CD4-positive, alpha-beta T cell treated with Interferon alpha-2 for 1 hour (primary cell): ENCODE measurements at places on chromosomes 7 and 10.

DNA sequence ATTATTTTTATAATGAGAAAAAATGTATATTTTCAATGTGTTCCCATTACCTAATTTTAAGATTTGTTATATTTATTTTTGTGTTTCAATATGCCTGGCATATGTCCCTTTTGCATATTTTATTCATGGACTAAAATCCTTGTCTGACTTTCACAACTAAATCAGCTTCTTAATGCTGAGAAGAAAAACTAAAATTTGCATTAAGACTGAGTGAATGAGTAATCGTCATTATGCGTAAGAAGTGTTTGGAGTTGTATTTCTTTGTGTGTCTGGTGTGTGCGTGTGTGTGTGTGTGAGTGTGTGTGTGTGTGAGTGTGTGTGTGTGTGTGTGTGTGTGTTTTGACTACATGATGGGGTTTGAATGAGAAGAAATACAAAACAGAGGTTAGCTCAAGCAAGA is 201.7 kb upstream of the SP8 start:
- no peak for DNase-seq

GRCh38 chr7:102983602-102984001 is 70.8 kb downstream of the LRRC17 start:
- DNase-seq: no peak

DNA sequence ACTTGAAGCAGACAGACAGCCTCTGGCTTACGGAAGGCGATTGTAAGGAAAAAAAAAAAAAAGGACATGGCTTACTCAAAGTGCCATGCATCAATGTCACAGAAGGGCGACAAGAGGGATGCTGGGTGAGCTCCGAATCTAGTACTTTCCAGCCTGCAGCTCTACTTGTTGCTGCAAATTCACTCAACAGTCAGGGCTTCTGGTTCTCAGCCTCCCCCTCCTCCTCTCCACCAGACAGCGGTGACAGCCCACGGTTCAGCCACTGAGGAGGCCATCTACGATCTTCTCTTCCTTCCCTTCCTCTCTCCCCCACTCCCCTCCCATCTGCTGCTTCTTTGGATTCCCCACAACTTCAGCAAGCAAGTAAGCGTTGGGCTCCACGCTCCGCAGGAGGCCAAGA is 63.5 kb downstream of the PRKAG2 start:
- no peak for DNase-seq

- DNase-seq: no peak
Observed at GRCh38 chr7:35723011-35723410, 28.1 kb upstream of the HERPUD2 start.

GRCh38 chr7:7786595-7786994 is 68.2 kb upstream of the RPA3 start:
- DNase-seq: no peak

GRCh38 chr10:115945701-115946445 is 327.1 kb downstream of the GFRA1 start:
- no peak for DNase-seq

- no peak for DNase-seq
Observed at GRCh38 chr10:3995302-3996210, 210.5 kb upstream of the KLF6 start.

GRCh38 chr10:43605850-43606322 is 352 bp upstream of the ZNF485 start:
- DNase-seq: no peak

DNA sequence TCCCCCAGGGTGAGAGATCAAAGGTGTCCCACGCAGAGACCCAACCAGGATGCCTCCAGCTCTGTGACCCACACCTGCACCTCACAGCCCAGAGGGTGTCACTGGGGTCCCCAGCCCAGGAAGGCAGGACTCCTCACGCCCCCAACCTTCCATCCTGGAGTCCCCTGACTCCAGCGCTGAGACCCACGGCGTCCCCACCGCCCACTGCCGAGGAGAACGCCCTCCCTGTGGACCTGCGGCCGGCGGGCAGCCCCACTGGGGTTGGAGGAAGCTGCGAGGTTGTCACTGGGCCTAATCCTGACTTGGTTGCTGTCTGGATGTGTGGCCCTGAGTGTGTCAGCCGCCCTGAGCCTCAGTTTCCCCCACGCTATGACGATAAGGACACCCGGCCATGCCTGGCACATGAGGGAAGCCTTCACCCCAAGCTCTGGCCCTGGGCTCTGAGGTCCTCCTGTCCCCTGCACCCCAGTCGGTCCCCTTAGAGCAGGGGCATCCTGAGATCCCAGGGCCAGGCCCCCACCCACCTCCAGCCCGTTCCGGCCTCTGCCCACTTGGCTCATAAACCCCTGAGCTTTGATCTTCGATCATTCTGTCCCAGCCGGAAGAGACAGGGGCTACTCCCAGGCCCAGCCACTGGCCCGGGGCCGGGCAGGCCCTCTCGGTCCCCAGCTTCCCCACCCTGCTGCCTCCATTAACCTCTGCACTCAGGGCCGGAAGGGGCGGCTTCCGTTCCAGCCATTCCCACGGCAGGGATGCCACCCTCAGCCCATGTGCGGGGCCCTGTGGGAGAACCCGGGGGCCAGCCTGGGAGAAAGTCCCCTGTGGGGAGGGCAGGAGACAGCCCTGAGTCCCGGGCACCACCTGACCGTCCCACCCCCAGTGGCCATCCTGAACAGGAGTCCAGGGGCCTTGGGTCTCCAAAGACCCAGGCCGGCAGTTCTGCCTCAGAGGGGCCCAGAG is 113.2 kb downstream of the MICALL2 start:
- no peak for DNase-seq

- DNase-seq: no peak
Observed at GRCh38 chr7:2659556-2660358, 28.0 kb downstream of the TTYH3 start.

DNA sequence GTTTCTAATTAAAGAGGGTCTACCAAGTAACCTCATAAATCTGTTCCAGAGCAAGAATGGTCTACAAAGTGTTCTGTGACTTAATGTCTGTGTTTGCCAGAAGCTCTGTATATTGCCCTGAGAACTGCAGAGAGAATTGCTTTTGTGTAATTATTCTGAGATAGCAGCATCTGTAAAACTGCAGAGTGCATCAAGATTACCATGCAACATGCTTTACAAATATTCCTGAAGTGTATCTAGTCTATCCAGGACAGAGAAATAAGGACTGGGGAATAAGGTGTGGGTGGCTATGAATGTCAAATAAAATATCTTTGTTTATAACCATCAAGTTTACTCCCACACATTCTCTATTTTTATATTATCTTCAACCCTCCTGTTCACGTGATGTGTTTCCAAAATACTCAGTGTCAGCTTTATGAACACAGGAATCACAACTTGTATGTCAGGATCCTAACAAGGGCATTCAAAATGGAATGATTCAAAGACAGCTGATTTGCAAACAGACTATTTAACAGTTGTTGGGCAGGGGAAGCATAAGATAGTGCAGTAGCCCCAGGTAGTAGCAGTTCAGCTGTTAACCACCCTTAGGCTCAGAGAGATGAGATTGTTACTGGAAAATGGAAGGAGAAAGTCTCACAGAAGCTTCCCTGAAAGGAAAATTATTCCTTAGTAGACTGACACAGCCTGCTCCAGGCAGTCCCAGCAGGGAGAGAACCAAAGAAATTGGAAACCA is 15.3 kb upstream of the LIPA start:
- no peak for DNase-seq

GRCh38 chr10:86538547-86538946 is 17.0 kb upstream of the WAPL start:
- no peak for DNase-seq

DNA sequence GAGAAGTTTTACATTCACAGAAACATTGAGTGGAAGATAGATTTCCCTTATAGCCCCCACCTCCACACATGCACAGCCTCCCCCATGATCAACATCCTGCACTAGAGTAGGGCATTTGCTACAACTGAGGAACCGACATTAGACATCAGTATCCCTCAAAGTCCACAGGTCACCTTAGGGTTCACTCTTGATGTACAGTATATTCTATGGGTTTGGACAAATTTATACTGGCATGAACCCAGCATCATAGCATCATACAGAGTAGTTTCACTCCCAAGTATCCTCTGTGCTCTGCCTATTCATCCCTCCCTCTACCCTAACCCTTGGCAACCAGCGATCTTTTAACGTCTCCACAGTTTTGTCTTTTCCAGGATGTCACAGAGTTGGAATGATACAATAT is 64.4 kb downstream of the VSTM4 start:
- no peak for DNase-seq

GRCh38 chr10:99673492-99673891 is 14.2 kb downstream of the ENTPD7 start:
- no peak for DNase-seq

- DNase-seq: no peak
Observed at GRCh38 chr7:141960687-141961422, 12.7 kb downstream of the TAS2R38 start.

GRCh38 chr10:116676118-116676517 is 55.4 kb downstream of the PNLIPRP2 start:
- no peak for DNase-seq

- DNase-seq: peak; percentile 83
Observed at GRCh38 chr10:119090968-119091367, 10.4 kb upstream of the EIF3A start.

GRCh38 chr10:58269782-58270290 is 874 bp downstream of the CISD1 start:
- DNase-seq: no peak

- DNase-seq: no peak
Observed at GRCh38 chr7:156816943-156817572, 75.9 kb downstream of the LMBR1 start.

DNA sequence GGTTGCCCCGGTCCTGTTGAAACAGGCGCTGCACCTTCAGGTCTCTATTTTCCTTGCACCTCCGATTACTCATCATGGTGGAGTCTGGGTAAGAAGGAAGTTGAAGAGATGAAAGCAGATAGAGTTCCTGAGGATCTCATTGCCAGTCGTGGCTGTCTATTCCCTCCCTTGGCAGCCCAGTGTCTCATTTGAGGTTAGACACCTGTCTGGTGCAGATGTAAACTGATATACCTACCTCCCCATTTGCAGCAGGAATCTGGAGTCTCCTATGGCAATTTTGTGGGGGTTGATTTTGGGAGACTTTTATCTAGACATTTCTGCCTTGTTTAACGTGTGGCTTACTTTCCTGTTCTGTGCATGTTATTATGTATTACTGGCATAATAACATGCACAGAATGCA is 212.1 kb downstream of the BICC1 start:
- DNase-seq: no peak

- no peak for DNase-seq
Observed at GRCh38 chr7:29248713-29249382, 54.3 kb downstream of the CHN2 start.

DNA sequence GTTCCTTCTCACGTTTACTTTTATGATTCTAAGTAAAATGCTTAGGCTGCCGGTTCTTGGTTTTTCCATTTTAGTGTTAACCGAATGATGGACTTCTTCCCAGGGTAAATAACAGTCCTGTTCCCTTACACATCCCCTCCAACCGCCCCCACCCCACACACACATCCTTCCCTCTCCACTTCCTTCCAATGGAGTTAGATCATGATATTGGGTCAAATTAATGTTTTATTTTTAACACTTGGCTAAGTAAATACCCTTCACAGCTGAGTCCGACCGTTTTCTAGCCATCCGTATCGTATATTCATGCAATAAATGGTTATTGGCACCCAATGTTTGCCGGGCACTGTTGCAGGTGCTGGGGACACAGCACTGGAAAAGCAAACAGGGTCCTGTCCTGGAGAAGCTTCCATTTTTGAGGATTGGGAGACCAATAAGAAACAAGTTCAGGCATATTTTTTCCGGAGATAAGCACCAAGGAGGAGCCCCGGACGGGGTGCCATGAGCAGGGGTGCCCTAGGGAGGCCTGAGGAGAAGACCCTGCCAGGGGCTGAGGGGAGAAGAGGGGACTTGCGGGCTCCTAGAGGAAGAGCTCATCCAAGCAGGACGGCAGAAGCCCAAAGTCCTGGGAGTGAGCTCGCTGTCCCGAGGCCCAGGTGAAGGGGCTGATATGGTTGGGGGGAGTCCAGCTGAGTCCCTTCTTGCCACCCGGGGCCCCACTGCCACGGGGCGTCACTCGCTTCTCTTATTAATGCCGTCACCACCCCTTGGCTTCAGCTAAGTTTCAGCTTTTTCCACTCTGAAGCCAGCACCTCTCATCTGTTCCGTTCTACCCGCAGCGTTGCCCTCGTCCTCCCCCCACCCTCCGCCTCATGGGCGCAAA is 126.0 kb upstream of the RET start:
- no peak for DNase-seq

- DNase-seq: no peak
Observed at GRCh38 chr10:43377424-43377883, 6.0 kb downstream of the FXYD4 start.

GRCh38 chr10:28253169-28253785 is 49.6 kb downstream of the MPP7 start:
- DNase-seq: no peak

GRCh38 chr7:18535810-18536415 is 40.4 kb downstream of the HDAC9 start:
- DNase-seq: no peak

DNA sequence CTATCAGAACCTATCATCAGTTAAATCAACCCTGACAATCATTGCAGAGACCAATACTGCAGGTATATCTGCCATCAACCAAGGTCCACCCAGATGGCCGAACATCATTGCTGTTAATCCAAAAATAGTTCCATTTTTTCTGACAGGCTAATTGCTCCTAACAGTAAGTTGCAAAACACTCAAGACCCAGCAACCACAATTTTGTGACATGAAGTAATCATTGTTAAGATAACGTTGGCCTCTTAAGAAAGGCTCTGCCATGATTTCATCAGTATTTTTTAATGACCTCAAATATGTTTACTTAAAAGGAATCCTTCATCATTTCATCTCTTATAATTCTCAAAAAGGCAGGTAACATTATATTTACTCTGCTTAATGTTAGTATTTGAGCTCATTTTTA is 553.4 kb upstream of the POM121L12 start:
- no peak for DNase-seq

GRCh38 chr10:49527061-49527460 is 11.9 kb downstream of the ERCC6 start:
- DNase-seq: no peak

DNA sequence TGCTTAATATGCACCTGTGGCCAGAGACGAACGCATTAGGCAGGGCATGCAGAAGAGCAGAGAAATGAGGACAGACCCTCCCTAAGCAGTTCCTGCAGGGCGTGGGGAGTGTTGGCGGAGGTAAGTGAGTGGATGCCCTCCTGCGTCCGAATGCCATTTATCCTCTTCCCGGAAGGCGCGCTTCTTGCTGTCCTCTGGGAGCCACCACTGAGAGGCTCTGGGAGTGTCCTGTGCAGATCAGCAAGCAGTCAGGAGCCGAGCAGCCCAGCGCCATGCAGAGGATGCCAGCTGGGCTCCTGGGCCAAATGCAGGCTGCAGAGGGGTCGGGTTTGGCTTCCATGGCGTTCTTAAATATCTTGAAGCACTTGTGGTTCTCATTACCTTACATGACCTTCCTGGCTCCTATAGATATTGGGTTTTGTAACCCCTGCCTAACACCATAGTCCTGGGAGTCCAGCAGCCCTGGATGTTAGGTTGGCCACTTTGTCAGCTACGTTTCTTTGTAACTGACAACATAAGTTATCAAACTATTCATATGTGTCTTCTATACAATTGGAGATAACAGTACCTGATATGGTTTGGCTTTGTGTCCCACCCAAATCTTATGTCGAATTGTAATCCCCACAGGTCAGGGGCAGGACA is 30.0 kb upstream of the SLIT1 start:
- DNase-seq: no peak

- no peak for DNase-seq
Observed at GRCh38 chr10:60323162-60323561, 66.5 kb downstream of the ANK3 start.

- DNase-seq: no peak
Observed at GRCh38 chr7:149715476-149715875, 57.9 kb downstream of the ZNF467 start.
